Vagina (tissue), 2 donors: ENCODE measurements at places on chromosomes 4 and X.

DNA sequence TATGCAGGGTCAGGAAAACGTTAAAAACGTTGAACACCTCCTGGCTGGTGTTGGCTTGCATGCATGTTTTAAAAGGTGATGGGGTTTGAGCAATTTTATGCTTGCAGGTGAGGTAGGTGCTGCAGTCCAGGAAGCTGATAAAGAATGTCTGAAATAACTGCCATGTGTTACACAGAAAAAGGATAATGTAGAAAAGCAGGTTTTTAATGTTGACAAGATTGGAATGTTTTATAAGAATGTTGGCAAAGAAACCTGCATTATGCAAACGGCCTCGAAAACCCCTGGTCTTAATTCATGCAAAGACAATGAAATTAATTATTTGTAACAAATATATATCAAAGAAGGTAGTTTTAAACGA, 723.7 kb upstream of the AGA start:
- no peak for DNase-seq

- DNase-seq: no peak
These were observed 37.6 kb downstream of the PGRMC2 start for GRCh38 chr4:128249787-128250668.

- no peak for DNase-seq
These were observed 271.9 kb downstream of the PABPC4L start for GRCh38 chr4:133929531-133930239.

DNA sequence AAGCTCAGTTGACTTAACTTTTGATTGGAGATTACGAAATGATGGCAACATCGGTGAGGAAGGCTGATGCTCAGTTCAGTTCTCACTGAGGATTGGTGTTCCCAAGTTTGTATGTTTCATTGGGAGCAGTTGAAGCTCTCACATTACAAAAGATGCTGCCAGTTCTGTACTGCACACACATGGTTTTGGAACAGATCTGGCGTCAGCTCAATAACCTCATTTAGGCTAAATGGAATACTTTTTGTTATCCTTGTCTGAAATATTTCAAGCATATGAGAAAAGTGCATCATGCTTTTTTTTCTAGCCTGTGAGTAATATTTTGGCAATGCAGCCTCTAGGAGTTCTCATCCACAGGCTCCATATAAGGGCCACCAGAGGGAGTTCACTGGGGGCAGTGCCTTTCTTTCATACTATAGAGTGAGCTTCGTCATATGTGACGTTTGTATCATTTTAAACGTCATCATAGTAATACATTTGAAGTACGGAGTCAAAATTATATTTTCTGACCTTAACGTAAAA, 4.1 kb downstream of the ENPEP start:
- DNase-seq: no peak

DNA sequence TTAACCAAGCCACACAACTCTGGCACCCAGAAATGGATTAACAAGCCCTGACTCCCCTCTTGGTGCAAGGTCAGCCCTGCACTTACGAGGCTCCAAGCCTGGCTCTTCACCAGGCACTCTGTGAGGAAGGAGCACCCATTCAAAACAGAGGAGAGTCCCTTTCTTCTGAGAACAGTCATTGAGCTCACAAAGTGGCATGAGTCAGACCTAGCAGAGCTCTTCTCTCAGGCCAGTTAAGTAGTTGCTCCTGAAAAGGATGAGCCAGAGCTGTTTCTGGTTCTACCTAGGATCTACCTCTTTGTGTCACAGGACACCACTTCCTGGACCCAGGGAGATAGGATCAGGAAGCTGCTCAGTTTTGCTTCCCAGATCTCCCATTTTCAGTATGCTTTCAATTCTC, 48.2 kb downstream of the EVC2 start:
- DNase-seq: no peak

GRCh38 chrX:650324-650723, 19.7 kb downstream of the SHOX start:
- no peak for DNase-seq

DNA sequence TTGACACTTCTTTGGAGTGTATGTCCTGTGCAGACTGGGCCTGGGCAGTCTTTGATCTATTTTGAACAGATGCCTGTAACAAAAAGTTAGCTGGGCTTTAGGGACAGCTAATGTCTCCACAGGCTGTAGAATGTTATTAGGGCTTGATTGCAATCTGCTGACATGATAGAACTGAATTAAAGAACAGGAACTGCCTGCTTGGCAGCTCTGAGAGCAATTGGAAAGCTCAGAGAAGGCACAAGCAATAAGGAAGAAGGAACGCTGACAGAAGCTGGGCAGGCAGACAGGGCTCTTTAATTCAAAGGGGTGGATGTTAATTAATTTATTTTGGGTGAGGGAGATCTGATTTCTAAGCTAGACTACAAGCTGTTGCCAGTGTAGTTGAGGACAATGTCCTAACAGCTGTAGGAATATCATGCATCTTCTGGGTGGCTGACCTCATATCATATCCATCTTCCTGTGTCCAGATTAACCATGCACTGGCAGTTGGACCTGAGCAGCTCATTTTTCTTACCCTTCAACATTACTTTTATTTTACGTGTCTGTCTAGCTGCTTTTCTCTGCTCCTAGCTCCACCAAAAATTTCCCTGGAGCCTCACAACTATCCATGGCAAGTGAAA, 20.7 kb upstream of the GRXCR1 start:
- DNase-seq: no peak

DNA sequence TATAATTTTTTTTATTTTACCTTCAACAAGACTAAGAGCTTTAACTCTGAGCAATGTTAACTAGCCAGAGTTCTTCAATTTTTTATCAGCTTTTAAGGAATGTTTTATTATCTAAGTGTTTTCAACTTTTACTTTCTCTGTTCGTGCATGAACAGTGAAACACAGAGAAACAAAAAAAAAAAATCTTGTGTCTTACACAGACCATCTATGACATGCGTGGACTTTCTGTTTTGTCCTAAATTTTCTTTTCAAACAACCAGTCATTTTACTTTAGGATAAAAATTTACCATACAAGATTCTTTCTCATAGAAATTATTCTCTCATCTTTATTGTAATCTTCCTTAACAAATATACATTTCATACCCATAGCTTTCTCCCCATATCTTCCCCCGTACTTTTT, 731.9 kb upstream of the PCDH10 start:
- DNase-seq: no peak

DNA sequence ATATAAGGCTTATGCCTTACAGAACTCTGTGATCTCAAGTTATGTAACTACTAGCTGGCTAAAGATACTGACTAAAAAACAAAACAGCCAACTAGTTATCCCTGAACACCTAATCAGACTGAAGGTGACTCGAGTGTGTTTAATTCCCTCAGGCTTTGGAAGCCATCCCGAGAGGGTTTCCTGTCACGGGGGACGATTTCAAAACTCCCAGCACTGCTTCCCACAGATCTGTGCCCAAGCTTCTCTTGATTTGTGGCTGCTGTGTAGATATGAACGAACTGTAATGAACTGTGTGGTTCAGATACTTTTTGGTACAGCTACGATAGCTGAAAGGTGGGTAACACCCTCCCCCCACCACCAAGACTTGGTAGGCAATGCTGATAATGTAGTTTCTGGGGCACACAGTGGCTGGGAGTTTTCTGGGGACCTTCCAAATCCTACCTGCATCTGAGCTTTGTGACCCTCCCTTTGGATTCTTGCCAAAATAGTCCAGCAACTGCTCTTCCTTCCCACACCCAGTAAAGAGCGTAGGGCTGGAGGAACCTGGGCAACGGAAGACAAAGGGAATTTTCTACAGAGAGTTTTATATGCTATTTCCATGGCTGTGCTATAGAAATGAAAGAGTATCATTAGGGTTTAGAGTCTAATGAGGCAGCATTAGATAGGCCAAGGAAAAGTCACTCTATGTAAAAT, 148.8 kb downstream of the MGST2 start:
- DNase-seq: no peak

GRCh38 chrX:12874581-12874980, 7.7 kb downstream of the TLR7 start:
- DNase-seq: no peak
